ENCODE measurements at places on chromosomes 6 and 20.

DNA sequence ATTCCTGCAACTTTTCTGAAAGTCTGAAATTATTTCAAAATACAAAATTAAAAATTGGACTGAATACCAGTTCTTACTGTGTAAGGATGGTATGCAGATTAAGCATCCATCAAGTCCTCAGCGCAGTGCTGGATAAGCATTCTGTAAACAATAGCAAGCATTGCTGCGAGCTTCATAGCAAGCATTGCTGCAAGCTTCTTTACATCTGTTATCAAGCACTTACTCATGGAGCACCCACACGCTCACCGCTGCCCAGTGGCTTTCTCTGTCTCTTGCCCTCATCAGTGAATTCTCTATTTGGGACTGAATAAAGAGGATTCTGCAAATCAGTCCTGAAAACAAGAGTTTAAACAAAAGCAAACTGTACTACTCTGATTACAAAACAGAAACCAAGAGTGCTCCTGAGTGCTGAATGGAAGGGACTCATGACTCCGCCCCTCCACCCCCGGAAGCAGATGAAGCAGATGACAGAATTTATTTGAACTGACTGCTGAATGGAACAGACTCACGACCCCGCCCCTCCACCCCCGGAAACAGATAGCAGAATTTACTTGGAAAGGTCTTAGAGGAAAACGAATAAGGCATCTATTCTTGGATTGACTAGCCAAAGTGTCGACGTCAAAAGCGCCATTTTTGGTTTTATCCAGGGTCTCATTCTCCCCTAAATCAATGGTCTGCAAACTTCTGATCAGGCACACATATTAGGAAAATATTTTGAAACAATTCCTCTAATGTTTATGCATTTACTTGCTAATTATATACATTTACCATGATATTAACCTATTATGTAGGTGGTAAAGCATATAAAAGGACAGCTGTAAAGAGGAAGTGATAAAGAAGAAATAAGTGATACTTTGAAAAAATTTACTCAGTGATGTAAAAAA lies 22.1 kb upstream of the EYA2 start:
- DNase-seq = no peak

GRCh38 chr6:158907931-158908330 lies 88.8 kb upstream of the EZR start:
- no peak for DNase-seq

DNA sequence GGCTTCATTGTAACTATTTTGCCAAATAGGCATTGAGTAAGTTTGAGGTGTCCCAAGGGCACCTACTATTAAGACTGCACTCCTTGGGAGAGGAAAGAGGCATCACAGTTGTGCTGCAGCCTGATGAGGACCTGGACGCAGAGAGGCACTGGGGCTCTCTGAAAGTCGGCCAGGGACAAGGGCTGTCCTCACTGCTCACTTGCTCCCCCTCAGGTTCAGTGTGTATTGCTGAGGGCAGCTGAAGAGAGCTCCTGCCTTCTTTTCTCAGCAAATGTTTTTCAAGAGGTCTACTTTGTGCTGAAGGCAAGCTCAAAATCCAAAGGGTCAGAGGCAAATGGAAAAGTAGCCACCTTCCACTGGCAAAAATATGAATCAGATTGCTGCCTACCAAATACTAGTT lies 331.8 kb downstream of the RIMS1 start:
- no peak for DNase-seq

GRCh38 chr6:43120944-43121913 lies 45.1 kb downstream of the PTK7 start:
- DNase-seq = no peak
